Adrenal gland (tissue), 19 donors: ENCODE measurements at places on chromosomes 12 and 14.

GRCh38 chr12:120961604-120962531 lies 16.5 kb upstream of the HNF1A start:
- peak; percentile 54 for DNase-seq

- peak; percentile 85 for DNase-seq
Measured at GRCh38 chr14:76844223-76844622, 18.0 kb downstream of the LRRC74A start.

GRCh38 chr12:131455581-131456110 lies 255.2 kb upstream of the SFSWAP start:
- DNase-seq, result no peak

- no peak for DNase-seq
Measured at GRCh38 chr14:33510063-33510481, 440.8 kb downstream of the EGLN3 start.

DNA sequence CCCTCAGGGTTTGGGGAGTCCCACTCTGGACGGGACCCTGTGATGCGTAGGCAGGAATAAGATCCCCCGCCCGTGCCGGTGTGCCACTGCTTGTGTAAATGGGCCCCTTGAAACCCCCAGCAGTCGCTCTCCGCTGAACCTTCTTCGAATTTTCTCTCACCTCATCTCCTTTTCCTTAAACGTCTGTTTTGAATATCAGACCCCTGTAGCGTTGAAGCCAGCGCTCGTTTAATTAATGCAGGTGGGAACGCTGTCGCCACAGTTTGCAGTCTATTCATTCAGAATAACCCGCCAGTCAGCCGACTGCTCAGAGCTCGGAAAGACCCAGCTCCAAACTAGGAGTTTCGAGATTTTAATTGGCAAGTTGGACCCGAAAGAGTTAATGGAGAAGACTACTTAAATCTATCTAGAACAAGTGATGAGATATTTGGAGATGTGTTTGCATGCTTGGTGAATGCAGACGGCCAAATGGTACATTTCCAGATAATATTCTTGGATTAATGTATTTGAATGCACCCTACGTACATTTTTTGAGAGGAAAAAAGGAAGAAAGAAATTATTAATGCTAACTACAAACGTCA lies 739 bp upstream of the PPP2R5E start:
- DNase-seq, result no peak

DNA sequence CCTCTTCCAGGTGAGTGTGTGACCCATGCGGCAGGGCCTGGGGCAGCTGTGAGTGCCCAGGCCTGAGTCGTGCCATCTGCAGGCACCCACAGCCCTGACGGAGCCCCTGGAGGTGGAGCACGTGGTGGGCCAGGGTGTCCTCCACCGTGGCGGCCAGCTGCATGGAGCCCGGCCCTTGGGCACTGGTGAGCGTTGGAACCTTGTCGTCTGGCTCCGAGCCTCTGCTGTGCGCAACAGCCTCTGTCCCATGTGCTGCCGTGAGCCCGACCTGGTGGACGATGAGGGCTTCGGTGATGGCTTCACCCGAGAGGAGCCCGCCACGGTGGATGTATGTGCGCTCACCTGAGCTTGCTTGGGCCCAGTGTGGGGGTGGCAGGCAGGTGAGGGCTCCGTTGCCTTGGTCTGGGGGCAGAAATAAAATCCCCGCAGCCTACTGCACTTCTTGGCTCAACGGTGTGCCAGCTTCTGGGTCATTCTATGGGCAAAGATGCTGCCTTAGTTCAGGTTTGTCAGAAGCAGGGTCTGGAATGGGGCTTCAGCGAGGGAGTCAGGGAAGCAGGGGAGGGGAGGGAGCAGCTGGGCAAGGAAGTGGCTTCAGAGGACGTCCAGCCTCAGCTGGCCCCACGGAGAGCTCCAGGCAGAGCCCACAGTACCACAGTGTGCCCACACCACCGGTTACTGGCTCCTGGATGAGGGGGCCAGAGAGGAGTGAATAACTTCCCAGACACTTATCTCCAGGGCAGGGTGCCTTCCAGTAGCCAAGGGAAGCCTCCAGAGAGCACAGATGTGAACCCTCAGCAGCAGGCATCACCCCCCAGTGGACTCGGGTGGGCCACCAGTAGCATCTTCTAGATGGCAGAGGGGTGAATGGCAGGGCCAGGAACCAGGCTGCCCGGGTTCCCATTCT lies 1.2 kb upstream of the ARL6IP4 start:
- peak; percentile 24 for DNase-seq

DNA sequence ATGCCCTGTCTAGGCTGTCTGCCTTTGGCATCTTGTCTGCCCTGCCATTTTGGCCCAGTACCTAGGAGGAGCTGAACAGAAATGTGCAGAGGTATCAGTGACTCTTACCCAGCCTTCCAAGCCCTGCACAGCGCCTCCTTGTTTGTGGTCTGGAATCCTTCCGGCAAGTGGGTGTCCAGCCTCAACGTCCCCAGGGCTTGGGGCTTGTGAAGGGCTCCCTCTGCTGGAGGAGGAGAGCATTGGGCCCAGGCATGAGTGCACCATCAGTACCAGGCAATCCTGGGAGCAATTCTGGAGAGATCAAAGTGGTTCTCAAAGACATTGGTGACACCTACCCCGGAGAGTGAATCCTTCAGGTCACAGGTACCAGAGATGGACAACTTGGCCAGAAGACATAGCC lies 2.4 kb upstream of the TCL1B start:
- DNase-seq, result no peak

DNA sequence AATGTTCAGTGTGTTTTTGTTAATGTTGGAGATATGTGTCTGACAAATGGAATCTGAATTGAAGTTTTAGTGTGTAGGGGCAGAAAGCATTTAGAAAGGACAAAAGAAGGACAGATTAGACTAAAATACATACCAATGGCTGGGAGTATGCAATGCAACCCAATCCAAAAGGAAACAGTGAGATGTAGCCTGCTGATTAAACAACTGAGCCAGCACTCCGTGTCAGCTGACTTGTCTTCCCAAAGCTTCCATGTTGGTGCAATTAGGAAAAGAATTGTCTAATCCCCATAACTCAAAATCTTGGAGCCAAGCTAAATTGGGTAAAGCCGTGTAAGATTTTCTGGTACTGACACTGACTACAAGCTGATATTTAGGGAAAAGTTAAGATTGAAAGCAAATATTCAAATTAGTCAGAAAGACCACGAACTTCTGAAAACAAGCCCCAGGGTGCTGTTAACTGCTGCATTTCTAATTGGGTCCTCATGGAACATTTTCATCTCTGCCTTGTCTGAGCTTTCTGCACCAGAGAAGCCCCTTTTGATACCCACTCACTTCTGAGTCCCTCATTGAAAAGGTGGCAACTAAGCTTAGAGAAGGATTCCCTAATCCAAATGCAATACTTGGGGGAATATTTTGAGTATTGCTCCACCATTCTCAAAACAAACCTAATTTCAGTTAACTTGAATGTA lies 109.1 kb downstream of the DAD1 start:
- no peak for DNase-seq

GRCh38 chr12:13573698-13574321 lies 377.3 kb downstream of the EMP1 start:
- no peak for DNase-seq

DNA sequence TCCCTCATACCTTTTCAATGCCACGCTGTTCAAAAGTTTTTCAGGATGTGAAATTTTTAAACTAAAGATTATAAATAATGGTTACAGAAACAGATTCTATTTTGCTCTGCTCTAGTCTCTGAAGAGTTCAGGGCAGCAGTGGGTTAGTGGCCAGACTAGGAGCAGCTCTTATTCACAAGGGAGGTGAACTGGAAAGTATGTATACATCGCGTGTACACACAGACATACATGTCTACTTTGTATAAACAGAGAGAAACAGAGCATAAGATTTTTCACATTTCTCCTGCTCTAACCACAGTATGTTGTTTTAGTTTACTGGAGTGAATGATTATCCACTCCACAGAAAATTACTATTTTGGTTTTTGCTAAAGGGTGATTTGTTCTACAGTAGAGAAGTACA lies 74.4 kb upstream of the CRY1 start:
- no peak for DNase-seq

- no peak for DNase-seq
Measured at GRCh38 chr12:52220477-52220876, 12.6 kb upstream of the KRT7 start.

- peak; percentile 34 for DNase-seq
Measured at GRCh38 chr12:113194971-113195391, 9.5 kb downstream of the RITA1 start.

GRCh38 chr12:107335802-107336570 lies 242.6 kb upstream of the CRY1 start:
- DNase-seq, result no peak

DNA sequence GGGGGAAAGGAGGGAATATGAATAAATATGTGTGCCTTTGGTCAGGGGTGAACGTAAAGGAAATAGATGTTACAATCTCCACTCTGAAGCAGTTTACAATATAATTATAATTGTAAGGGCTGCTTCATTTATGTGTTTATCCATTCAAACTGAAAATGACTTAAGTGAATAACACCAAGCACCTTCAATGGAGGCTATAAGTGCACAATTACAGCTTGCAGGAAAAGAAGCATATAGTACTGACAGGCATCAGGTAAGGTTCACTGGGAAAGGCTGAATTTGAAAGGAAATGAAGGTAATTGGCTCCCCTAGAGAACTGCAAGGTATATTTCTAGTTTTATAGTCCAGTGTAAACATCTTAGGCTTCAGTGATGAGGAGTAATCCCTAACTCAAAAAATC lies 192.7 kb downstream of the STXBP6 start:
- no peak for DNase-seq

DNA sequence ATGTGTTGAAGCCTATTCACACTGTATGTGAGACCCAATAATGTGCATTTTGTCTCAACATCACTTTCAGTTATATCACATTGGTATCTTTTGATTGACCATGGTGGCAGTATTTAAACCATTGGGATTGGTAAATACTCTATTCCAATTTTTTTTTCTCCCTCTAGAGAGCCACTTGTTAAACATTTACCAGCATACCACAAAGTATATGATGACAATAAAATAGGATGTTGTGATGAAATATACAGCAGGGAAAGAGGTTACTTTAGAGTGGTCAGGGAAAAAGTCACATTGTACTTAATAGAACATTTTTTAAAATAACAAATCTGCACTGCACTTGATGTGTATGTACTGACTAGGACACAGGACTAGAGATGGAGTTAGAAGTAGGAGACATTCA lies 5.6 kb upstream of the LIN7A start:
- no peak for DNase-seq

- no peak for DNase-seq
Measured at GRCh38 chr12:89664441-89664840, 44.2 kb downstream of the ATP2B1 start.

DNA sequence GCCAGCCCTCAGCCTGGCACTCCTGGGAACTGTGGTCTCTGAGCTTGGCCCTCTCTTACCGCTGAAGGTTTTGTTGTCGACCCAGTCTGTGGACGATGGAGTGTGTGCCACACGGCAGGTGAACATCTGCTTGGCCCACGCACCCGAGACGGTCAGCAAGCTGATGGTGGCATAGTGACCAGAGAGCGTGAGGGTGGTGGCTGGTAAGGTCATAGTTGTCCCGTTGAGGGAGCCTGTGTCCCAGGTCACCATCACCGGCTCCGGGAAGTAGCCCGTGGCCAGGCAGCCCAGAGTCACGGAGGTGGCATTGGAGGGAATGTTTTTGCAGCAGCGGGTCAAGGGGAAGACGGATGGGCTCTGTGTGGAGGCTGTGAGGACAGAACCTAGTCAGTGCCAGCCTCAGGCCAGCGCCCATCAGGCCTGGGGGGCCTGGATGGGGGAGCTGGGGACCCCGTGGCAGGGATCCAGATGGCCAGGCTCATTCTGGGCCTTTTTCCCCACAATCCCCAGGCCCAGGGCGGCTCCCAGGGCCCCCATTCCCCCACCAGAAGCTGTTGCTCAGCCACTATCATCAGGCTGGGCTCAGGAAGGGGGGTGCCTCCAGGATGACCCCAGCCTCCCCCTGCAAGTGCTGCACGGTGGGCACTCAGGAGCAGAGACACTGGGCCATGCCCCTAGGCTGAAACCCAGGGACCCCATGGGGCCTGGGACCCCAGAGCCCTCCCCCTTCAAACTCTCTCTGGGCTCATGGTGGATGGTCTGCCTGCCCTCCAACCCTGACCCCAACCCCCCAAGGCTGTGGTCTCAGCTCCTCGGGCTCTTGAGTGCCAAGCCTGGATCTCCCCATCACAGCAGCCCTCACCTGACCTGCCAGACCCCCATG lies 75.2 kb downstream of the TMEM121 start:
- DNase-seq, result no peak

GRCh38 chr12:105222726-105223351 lies 13.1 kb downstream of the APPL2 start:
- DNase-seq, result no peak

DNA sequence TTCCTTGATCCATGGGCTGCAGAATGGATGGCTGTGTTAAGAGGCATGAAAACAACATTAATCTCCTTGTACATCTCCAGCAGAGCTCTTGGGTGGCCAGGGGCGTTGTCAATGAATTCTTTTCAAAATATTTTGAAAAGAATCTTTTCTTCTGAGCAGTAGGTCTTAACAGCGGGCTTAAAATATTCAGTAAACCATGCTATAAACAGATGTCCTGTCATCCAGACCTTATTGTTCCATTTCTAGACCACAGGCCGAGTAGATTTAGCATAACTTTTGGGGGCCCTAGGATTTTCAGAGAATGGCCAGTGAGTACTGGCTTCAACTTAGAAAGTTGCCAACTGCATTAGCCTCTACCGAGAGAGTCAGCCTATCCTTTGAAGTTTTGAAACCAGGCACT lies 130.2 kb downstream of the RAD51B start:
- no peak for DNase-seq

DNA sequence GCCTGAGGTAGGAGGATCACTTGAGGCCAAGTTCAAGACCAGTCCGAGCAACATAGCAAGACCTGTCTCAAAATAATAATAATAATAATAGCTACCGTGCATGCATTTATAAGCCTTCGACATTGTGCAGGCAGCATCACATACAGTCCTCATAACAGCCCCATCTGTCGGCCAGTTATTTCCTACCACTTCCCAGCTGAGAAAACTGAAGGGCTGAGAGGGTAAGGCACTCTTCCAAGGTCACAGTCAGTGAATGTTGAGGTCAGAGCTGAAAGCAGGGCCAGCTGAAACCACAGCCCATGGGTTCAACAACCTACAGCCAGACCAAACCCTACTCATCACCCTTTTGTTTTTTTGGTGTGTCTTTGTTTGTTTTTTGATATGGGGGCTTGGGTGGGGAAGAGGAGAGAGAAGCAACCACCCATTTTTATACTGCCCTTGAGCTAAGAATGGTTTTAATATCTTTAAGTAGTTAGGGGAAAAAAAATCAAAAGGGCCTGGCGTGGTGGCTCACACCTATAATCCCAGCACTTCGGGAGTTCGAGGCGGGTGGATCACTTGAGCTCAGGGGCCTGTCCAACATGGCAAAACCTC lies 16.8 kb upstream of the ITPK1 start:
- DNase-seq, result peak; percentile 76
